ENCODE measurements at places on chromosomes 4 and X.

DNA sequence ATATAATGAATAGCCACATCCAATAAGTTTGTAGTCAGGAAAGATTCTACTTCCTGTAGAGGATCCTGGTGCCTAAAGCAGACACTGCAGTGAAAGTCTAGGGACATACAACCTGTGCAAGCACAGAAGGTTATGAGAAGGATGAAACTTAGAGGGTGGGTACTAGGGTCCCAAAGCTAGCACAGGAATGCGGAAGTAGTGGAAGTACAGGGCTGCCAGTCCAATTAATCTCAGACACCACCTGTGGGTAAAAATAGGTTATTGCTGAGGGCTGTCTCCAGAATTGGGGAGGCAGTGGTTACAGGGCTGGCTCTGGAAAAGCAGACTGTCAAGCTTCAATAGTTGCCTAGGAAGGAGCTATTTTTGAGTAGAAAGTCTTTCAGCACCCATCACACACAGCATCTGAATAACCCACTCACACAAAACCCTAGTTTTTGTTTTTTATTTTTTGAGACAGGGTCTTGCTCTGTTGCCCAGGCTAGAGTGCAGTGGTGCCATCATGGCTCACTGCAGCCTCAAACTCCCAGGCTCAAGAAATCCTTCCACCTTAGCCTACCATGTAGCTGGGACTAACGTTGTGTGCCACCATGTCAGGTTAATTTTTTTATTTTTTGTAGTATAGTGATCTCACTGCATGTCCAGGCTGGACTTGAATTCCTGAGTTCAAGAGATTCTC is 50.8 kb upstream of the ELF2 start:
- no peak for DNase-seq

DNA sequence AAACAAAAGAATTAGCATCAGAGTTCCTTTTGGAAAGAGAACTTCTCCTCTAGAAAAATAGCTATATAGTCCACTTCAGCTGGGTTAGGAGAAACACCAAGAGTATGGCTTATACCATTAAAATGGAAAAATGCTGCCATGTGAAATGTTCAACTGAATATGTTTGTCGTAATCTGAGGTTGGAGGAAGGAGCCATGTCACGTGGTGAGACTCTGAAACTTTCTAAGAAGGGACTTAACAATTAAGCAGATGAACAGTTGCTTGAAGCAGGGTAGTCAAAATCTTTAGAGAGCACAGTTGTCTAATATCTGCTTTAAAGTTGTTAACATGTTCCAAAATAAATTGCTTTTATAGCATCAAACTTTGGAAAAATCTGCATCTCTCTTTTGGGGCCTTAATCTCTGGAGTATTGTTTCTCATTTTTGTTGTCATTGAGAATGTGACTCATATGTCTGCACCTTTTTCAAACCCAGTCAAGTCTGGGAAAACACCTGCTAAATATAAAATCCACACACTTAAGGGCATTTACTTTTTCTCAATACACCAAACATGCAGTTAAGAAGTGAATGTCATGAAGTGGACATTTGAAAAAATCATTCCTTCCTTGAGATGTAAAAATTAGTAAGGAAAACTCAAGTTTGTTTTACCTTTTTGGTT is 168.8 kb upstream of the PDE5A start:
- no peak for DNase-seq

GRCh38 chr4:61741327-61742096 is 541.4 kb downstream of the ADGRL3 start:
- DNase-seq, result no peak

DNA sequence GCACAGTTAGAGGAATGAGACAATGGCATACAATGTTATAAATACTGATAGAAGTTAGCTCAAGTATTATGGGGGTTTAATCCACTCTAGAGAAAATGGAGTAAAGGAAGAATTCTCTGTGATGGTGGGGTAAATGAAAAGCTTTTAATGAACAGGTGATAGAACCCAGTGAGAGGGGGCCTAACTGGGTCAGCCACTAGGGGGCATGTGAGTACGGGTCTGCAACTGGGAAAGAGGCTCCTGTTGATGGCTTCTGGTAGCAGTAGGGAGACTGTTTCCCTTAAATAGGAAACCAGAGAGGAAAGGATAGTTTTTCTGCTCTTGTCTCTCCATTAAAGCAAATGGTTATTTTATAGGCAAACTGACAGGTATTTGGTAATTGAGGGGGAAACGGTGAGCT is 132.8 kb upstream of the GPR101 start:
- DNase-seq, result no peak

DNA sequence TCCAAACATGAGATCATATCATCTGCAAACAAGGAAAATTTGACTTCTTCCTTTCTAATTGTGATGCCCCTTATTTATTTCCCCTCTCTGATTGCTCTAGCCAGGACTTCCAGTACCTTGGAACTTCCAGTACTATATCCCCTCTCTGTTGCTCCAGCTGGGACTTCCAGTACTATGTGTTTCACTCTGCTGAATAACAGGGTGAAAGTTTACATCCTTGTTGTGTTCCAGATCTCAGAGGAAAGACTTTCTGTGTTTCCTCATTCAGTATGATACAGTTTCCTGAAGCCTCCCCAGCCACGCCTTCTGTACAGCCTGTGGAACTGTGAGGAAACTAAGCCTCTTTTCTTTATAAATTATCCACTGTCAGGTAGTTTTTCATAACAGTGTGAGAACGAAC is 381.3 kb upstream of the FAM47C start:
- no peak for DNase-seq

GRCh38 chr4:74100531-74100930 is 1.5 kb upstream of the CXCL2 start:
- DNase-seq, result no peak

- DNase-seq, result no peak
Measured at GRCh38 chrX:18537068-18537467, 111.7 kb downstream of the CDKL5 start.

- DNase-seq, result no peak
Measured at GRCh38 chr4:23818097-23818885, 71.6 kb downstream of the PPARGC1A start.

DNA sequence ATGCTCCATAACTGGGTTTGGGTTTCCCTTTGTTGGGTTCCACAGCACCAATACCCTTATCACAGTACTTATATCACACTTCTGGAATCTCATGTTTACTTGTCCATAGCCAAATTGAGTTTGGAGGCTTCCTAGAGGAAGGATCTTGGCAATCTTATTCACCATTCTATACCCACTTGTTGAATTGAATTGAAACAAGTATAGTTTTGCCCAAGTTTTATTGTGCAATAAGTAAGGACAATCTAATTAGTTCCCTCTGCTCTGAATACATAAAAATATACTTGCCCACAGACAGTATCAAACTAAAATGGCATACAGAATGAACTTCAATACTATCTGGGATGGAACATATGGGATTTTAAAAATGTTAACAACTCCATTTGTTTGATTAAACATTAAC is 40.3 kb downstream of the SEC31A start:
- DNase-seq, result no peak

DNA sequence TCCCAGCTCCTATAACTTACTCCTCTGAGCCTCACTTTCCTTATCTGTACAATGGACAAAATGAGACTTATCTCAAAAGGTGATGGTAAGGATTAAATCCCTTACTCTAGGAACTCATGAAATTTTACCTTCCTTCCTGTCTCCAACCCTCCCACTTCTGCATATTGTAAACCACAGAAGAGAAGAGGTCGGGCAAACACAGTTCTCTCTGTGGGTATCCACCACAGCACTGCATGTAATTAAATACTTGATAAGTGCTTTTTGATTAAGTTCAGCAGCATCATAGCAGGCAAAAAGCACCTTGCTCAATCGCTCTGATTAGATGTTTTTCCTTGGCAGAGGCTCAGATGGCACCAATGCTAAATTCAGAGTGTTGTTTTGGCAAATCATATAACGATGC is 17.3 kb upstream of the TMEM192 start:
- DNase-seq, result no peak

DNA sequence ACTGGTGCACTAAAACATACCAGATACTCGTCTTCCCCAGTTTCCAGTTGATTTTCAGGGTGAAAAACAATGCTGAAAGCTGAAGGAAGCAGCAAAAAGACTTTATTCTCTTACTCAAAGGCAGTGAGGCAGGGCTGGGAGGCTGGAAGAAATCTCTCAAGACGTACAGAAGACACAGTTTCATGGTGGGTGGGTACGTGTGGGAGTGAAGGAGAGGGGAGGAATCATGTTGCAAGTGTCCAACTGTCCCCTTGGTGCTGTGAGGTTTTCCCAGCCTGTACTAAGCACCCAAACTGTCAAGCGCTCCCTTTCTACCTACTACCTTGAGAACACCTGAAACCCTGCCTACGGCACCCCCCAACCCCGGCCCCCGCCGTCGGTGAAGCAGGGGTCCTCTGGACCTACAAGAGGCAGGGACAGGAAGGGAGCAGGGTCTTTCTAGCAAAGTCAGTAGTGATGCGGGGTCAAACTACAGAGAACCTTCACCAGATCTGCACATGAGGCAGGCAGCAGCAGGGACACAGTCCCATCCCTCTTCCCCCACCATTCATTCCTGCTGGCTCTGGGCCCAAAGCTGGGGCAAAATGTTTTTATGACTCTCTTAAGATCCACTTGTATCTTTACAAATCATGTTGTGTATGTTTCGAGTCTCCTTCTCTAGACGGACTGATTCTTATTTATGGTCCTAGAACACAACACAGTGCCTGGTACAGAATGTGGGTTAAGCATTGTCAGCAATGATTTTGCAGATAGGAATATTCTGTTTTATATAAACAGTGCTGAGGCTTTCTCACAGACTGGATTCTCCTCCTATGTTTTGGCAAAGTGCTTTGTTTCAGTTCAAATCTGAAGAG is 2.4 kb upstream of the SETD7 start:
- no peak for DNase-seq

GRCh38 chr4:39715788-39716187 is 17.9 kb downstream of the UBE2K start:
- DNase-seq, result no peak

- DNase-seq, result no peak
Measured at GRCh38 chr4:112075129-112075753, 70.0 kb upstream of the FAM241A start.

DNA sequence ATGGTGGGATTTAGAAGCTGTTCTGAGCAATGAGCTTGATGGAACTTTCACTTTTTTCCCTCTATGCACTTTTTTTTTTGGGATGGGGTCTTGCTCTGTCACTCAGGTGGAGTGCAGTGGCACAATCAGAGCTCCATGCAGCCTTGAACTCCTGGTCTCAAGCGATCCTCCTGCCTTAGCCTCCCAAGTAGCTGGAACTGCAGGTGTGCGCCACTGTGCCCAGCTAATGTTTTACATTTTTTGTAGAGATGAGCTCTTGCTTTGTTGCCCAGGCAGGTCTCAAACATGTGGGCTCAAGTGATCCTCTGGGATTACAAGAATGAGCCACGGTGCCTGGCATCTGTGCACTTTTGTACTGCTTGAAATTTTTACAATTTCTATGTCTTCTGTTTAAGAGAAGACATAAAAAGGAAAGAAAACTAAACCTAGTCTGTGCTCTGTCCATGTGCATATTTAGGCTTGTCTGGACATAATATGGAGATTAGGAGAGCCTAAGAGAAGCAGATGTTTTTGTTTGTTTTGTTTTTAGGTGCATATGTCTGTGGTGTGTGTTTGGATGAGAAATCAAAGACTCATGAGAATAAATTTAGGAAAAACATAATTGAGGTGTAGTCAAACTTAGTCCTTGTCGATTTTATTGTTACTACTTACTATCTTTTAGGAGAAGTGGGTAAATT is 16.5 kb downstream of the PDLIM5 start:
- no peak for DNase-seq

DNA sequence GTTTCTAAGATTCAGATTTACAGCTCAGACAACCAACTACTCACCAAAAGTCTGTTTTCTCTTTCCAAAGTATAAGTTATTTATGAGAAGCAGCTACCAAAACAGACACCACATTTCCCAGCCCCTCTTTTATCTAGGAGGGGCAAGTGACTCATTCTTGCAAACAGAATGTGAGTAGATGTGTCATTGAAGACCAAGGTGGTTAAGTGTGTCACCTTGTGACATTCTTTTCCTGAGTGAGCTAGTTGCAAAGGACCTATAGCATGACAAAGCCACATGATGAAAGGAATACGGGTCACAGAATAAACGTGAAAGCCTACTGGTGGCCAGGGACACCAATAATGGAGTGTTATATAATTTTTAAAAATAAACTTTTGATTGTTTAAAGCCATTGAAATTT is 50.0 kb downstream of the SLC7A11 start:
- DNase-seq, result no peak

All from RWPE2 (cell line).